ENCODE measurements at places on chromosomes 1 and 21.

GRCh38 chr1:156445789-156446263, 54.7 kb downstream of the MEF2D start:
- DNase-seq: peak; percentile 87

GRCh38 chr1:39159224-39160036, 45.1 kb upstream of the MACF1 start:
- no peak for DNase-seq

DNA sequence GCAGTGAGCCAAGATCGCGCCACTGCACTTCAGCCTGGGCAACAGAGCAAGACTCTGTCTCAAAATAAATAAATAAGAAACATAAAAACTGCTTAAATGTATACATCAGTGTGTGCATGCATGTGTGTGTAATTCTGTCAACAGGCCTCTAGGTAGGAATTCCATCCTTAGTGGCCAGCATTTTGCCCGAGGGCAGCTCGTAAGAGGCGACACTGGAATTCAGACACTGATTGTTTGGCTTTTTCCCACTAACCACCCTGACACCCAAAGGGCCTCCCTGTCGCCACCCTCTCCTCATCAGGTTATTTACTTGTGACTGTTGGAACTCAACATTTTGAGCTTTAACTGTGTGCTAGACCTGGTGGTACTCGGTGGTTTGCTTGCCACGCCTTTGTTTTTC, 64.0 kb upstream of the KIF1B start:
- DNase-seq: no peak

GRCh38 chr1:92218559-92218958, 844 bp downstream of the C1orf146 start:
- no peak for DNase-seq

- peak; percentile 66 for DNase-seq
Observed at GRCh38 chr1:205396967-205397616, 24.8 kb downstream of the LEMD1 start.

DNA sequence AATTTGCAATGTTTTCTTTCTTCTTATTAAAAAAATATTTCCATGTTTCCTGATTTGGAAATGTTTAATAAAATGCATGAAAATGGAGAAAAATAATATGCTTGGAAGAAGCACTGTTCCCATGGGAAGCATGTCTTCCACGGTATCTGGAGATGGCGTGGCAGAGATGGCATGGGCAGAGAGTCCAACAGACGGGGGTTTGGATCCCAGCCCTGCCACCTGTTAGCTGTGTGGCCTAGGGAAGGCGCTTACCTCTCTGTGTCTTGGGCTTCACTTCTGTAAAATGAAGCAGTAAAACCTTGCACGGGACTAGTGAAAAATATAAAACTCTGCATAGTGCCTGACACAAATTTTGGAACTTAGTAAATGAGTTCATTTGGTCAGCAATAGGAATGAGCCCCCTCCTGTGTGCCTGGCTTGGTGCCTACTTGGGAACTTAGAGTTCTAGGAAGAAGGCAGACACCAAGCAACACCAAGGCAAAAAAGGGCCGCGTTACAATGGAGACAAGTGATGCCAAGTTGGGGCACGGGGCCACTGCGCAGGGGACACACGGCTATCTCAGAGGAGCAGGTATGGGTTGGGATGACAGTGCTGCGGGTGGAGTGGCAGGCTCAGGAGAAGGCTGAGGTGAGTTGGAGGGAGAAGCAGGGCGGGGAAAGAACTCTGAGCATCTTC, 124.2 kb downstream of the KCNN3 start:
- no peak for DNase-seq

DNA sequence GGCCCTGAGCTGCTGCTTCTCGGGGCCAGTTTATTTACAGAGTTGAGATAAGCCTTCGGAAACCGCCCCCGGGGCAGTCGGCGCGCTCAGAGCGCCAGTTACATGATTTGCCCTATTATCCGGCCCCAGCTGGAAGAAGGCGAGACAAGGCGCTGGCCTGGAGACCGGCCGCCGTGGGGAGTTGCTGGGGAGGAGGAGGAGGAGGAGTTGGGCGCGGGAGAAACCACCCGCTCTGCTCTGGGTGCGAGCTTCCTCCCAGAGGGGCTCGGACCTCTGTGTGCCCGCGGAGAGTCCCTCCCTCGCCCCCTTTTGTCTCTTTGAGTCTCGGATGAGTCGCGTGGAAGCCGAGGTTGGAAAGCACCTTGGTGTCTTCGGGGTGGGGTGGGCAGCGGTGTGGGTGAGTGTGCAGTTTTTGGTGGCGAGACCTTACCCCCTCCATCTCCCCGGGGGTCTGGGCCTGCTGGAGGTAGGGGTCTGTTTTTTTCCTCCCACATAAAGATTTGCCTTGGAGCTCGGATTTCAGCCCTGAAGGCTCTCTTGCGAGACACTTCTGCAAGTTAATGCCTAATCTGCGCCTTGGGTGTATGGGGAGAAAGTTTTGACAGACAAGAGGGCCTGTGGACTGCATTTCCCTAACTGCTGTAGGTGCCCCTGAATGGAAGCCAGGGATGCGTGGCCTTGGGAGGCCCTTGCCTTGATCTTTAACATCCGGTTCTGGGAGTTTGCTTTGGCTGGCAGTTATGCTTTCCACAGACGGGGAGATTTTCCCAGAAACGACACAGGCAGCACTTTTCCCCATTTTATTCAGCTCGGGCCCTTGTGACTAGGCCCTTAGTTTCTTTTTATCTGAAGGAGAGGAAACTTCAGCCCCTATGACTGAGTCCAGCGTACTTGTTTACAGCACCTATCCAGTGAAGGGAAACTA, 80.0 kb downstream of the NDUFS5 start:
- no peak for DNase-seq

GRCh38 chr1:109527846-109528695, 11.6 kb upstream of the GPR61 start:
- no peak for DNase-seq

- DNase-seq: no peak
Observed at GRCh38 chr1:27298632-27299384, 23.2 kb upstream of the TMEM222 start.
